ENCODE measurements at places on chromosomes 6 and 20.

DNA sequence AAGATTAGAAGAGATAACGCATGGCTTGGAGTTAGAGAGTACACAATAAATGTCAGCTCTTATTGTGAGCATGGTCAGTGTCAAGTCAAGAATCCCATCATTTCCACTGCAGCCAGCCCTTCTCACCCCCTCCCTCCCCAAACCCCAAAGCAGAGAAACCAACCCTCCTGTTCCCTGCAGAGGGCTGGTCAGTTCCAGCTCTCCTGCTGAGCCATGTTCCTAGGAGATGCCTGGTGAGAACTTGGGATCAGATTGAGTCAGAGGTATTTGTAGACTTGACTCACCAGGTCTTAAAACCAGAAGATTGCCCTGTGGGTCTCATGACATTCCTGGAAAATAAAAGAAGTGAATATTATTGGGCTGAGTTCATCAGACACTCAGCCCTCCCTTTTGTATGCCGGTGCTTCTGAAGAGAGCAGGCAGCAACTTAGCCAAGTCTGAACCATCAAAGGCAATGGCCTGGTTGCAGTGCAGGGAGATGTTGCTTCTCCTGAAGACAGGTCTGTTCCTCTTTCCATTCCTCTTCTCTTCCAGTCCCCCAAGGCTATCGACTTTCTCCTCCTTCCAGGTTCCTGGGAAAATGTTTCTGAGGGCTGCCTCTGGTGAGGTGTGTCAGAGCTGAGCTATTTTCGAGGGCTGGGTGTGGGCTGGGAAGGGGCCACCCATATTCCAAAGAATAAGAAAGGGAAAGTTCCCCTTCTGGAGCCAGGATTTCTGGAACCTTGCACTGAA, 278.2 kb upstream of the SUPT3H start:
- no peak for DNase-seq

DNA sequence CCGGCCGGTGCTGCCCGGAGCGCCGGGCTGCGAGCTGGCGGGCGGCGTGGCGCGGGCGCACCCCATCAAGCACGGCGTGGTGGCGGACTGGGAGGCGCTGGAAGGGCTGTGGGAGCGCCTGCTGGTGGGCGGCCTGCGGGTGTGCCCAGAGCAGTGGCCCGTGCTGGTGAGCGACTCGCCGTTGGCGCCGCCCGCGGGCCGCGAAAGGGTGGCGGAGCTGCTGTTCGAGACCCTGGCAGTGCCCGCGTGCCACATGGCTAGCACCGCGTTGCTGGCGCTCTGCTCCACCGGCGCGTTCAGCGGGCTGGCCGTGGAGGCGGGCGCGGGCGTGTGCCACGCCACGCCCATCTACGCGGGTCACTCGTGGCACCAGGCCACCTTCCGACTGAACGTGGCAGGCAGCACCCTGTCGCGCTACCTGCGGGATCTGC, 517 bp downstream of the ACTL10 start:
- DNase-seq = no peak

- no peak for DNase-seq
Observed at GRCh38 chr6:11343963-11344723, 111.7 kb upstream of the NEDD9 start.

DNA sequence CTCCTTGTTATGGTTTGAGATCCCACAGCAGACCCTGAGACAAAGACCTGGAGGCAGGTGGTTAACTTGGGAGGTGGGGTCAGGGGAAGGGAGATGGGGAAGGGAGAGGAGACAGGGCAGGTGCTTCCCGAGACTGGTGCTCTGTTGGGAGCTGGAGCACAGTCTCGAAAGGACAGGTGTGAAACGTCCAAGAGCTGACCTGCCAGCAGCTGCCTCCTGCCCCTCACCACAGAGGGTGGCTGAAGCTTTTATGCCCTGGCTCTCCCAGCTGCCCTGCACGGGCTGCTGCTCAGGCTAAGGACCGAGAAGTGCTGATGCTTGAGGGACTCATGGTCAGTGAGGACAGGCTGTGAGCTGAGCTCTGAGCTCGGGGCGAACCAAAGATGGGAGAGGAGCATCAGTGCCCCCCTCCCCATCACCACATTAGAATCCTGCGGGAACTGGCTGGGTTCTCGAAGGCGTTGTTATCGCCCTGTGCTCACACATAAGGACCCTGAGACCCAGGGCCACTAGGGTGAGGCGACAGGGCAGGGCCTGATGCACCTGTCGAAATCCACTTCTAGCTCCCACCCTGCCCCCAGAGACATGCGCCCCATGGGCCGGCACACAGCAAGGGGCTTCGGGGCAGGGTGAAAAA, 25.3 kb upstream of the CD93 start:
- no peak for DNase-seq

DNA sequence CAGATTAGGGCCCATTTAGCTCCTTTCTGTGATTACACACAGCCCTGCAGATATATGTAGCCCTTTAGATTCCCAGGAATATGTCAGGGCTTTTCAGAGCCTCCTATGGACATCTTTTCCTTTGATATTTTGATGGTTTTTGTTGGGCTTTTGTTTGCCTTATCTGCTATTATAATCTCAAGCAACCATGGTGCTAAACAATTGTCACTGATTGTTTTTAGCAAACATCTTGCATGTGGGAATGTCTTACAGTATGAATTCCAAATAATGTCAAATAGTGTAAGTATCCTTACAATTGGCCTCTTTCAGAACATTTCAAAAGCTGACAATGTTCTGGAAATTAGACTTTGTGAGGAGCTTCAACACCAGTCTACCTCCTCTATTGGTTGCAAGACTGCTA, 333.6 kb upstream of the OPRM1 start:
- no peak for DNase-seq

GRCh38 chr6:151497905-151498304, 4.1 kb downstream of the CCDC170 start:
- DNase-seq = no peak

- no peak for DNase-seq
Observed at GRCh38 chr20:59154317-59155013, 9.2 kb upstream of the ZNF831 start.

GRCh38 chr6:132364306-132365074, 36.8 kb downstream of the MOXD1 start:
- DNase-seq = no peak

DNA sequence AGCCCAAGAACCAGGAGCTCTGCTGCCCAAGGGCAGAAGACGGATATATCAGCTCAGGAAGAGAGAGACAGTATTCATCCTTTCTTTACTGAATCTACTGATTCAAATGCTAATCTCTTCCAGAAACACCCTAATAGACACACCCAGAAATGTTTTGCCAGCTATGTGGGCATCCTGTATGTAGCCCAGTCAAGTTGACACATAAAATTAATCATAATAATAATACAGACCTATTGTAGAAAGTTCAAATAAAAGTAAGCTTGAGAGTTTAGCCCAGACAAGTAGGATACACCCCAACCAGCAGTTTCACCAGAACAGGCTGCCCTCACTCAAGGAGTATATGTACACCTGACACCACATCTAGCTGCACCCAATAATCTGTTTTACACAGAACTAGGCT, 73.9 kb upstream of the VGLL2 start:
- no peak for DNase-seq

DNA sequence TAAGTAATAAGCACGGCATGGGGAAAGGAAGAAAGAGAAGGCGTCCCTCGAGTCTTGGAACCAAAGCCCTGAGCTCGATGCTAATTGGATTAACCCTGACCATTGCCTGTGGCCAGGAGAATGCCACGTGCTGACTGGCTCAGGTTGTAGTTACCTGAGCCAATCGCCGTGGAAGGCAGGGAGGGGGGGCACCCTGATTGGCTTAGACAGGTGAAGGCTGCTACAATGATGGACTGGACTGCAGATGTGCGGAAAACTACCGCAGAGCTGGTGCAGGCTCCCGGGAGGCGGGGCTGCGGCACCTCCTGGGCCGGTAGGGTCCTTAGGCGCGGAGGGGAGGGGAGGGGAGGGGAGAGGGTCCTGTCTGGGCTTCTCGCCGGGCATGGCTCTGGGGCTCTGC, 121.3 kb downstream of the TFAP2C start:
- DNase-seq = no peak

DNA sequence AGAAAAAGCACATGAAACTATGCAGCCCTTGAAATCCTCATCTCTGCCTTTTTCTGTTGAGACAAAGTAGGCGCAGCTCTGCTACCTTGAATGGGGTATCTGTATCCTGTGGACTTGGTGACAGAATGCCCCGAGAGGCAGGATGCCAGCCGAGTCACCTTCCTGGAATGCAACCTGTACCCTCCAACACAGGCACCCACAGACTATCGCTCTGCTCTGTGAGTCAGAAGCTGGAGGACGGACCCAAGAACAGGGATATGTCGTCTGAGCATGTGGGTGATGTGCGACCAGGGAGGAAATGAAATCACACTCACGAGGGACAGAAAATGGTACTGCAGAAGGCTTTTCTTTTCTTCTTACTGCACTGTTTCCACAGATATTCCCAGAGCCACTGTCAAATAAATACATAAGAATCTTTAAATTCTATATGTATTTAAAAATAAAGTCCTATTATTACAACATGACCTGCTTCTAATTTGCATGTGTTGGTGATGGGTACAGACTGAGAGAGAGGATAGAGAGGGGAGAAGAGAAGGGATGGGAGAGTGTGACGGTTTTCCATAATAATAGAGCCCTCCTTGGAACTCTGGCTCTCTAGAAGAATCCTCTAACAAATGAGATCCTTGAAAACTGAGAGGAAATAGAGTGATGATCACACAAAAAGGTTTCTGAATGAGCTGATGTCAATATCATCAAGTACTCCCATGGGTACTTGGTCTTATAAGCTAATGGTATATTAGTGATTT, 308.1 kb downstream of the FOXC1 start:
- no peak for DNase-seq

- DNase-seq = no peak
Observed at GRCh38 chr6:155473741-155474140, 18.1 kb upstream of the NOX3 start.

Measured in SIG-M5 (cell line).